Activated T-helper 1 cell treated with anti-CD3 and anti-CD28 coated beads, Interleukin-12 subunit alpha, Interleukin-12 subunit beta, Interleukin-2, Interleukin-4 antibody, amounts not matched to agents 30 ng/mL and 10 ng/mL and 1 ng/mL, durations not matched to agents 14 hours and 24 hours and 36 hours (primary cell): ENCODE measurements at places on chromosomes 12 and 14. TPM values are rescaled to one million over a fixed set of nuclear protein-coding genes. Genes with fewer than 3 reads are reported as not detected.

DNA sequence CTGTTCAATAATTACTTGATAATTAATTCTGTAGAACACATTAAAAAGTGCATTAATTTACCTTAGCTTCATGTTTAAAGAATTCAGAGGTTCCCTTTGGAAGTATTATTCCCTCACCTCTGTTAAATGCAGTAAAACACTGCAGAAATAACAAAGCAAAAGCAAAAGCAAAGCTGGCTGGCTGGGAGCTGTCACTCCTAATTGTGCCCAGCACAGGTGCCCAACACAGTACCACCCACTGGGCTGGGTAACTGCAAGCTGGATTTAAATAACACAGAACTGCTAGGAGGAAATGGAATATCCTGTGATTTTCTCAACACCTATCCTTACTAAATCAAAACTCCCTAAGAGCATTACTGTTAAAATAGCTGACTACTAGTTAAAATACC lies 72.6 kb downstream of the SLC2A13 start:
- no peak for DNase-seq

- no peak for DNase-seq
These were observed 49.5 kb downstream of the SOCS2 start for GRCh38 chr12:93621986-93622385.

DNA sequence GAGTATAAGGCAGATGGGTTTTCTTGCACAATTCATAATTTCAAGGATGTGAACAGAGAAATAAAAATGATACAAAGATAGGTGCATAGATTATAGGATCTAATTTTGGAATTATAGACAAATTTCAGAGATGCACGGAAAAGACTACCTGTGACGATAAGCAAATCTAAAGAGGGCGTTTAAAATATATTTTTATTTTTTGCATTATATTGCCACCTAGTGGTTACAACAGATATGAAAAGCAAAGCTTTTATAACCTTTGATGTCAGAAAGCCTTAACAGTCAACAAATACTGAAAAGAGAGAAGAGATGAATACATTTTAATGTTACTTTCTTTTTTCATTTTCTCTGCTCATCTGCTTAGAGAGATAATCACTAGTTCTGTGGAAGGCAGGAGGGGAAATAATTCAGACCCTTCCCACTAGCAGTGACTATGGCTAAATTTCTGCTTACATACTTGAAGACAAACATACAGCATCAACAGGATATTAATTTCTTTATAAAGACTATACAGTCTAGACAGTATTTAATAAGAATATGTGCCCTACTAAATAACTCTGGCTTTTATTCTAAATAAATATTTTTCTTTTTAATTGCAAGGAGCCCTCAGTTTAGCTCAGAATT lies 46.3 kb downstream of the NTS start:
- DNase-seq = no peak

- DNase-seq = no peak
These were observed 16.0 kb downstream of the GNS start for GRCh38 chr12:64743206-64743605.

- no peak for DNase-seq
These were observed 5.9 kb downstream of the TOMM20L start for GRCh38 chr14:58401587-58401986.

DNA sequence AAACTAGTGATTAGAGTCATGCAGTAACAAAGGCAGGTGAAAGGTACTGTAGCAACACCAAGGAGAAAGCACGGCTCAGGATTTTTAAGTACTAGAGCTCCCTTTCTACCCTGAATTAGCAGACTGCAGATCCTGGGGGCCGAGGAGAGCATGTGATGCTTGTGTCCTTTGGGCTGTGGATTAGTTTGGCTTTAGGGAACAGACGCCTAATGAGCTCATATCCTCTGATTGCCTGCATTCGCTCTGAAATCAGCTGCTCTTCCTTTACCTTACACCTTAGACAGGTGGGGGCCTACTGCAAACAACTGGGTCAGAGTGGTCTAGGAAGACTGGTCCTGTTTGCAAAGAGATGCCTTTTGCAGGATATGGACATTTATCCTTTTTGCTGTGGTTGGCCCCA lies 2.2 kb downstream of the PIP4K2C start:
- no peak for DNase-seq

DNA sequence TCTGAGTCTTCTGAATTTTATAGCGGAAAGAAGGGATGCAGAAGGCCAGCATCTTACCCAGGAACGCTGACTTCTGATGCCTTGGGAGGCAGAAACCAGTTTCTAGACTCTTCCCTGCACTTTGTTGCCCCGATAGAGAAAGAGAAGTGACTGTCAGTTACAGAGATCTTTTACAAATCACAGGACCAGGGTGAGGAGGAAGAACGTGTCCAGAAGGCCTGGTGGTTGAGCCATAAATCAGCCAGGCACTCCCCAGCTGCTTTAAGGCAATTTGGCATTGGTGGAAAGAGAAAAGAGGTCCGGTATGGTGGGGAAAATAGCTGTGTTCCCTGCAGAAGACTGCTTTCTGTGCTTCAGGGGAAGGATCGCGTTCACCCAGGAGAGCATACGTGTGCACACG lies 88.7 kb upstream of the KCNA1 start:
- DNase-seq = no peak

DNA sequence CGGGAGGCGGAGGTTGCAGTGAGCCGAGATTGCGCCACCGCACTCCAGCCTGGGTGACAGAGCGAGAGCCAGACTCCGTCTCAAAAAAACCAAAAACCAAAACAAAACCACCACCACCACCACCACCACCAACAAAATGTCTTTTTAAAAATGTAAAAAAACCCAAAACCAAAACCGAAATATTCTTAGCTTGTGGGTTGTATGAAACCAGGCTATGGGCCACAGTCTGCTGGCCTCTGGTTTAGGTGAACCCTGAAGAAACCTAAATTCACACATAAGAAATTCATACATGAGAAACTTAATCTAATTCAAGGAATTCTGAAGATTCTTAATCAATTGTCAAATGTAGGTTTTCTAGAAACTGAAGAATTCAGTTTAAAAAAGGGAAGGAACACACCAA lies 37.6 kb downstream of the INSM2 start:
- DNase-seq = no peak

DNA sequence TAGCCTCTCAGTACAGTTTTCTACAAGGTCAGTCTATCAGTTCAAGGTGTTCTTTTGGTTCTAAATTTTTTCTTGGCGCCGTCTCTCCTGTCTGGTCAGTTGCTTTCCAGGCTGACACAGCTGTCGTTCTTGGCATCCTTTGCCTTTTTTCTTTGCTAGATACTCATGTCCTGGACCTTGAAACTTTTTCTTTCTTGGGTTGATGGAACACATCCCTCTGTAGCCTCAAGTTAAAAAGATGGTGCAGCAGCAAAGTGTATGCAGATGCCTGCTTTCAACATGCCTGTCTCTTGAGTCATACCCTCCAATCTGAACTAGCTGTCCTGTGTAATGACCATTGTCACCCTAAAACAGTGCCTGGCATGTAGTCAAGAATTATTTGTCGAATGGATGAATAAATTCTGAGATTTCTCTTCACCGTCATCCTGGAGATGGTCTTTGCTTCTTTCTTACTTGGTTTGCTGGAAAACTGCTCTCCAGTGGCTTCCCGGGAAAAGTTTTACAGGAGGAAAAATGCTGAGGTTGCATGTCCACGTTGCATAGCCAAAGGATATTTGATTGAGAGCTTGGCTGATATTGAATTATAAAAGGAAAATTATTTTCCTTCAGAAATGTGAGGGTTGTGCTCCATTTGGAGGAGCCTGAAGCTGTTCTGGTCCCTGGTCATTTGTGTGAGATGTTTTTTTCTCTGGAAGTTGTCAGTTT lies 4.6 kb downstream of the NYNRIN start:
- DNase-seq = no peak

GRCh38 chr14:30267141-30267540 lies 291.8 kb upstream of the G2E3 start:
- DNase-seq = no peak

DNA sequence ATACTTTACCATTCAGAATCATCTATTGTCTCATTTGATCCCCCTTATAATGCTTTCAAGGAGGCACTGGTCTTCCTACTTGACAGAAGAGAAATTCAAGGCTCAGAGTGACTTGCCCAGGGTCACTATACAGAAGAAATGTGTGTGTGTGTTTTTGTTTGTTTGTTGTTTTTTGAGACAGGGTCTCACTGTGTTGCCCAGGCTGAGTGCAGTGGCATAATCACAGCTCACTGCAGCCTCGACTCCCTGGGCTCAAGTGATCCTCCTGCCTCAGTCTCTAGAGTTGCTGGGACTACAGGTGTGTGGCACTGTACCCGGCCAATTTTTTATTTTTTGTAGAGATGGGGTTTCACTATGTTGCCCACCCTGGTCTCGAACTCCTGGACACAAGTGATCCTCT lies 22.9 kb downstream of the IRF2BPL start:
- no peak for DNase-seq

GRCh38 chr12:66449531-66449930 lies 147.2 kb downstream of the HELB start:
- DNase-seq = no peak

GRCh38 chr12:102052192-102053061 lies 9.4 kb downstream of the WASHC3 start:
- DNase-seq = no peak

DNA sequence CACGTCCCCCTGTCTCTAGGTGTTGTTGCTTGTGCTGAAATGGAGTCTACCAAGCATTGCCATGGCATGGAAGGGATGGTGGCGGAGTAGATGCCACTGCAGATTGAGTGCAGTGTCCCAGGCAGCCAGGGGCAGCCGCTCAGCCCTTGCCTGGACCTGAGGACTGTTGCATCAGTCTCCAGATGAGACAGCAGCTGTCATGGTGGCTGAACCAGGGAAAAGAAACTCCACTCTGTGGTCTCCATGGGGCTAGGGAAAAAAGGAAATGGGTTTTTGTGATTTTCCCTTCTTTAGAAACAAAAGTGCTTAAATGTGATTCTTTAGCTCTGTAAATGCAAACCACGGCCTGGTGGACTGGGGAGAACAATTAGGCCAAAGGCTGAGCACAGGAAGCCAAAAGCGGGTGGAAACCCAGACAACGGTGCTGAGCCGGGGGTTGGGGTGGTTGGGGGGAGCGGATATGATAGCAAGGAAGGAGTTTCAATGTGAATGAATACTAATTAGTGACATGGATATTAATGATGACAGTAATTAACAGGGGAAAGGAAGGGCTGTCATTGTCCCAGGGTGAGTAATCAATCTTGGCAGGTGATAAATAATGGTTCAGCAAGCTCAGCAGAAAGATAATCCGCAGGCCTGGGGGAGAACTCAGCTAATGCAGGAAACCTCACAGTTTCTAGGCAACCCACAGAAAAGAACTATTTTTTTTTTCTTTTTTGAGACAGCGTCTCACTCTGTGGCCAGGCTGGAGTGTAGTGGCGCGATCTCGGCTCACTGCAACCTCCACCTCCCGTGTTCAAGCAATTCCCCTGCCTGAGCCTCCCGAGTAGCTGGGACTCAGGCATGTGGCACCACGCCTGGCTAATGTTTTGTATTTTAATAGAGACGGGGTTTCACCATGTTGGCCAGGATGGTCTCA lies 442.6 kb downstream of the DPF3 start:
- DNase-seq = peak; percentile 41

DNA sequence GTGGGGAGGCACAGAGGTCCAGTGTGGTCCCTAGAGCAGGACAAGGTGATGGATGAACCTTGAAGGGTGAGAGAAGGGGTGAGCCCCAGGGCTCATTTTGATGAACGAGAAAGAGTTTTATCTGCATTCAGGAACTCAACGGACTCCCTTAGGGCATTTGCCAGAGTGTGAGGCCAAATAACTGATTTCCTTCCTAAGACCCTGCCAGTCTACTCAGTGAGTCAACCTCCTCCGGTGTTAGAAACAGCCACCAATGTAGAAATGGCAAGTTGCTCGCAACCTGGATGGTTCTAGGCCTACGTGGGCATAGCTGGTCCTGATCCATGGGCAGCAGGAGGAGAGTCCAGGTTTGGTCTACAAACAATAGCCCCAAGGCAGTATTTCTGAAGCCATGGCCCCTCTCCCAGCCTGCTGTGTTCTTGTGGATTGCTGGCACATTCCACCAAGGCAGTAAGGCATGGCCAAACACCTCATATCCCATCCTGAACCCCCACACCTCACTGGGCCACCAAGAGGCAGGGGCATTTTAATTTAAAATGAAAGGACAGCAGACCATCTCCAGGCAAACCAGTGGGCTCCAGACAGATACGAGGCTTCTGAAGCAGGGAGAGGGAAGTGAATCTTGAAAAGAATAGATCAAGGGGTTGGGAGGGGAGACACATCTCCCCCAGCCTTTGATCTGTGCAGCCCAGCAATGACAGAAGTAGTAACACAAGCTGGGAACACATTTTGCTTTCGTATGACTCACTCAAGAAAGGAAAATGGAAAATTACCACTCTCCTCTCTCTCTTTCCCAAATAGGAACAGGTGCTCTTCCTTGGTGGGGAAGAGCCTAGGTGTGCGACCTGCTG lies 25.4 kb upstream of the TESC start:
- no peak for DNase-seq

DNA sequence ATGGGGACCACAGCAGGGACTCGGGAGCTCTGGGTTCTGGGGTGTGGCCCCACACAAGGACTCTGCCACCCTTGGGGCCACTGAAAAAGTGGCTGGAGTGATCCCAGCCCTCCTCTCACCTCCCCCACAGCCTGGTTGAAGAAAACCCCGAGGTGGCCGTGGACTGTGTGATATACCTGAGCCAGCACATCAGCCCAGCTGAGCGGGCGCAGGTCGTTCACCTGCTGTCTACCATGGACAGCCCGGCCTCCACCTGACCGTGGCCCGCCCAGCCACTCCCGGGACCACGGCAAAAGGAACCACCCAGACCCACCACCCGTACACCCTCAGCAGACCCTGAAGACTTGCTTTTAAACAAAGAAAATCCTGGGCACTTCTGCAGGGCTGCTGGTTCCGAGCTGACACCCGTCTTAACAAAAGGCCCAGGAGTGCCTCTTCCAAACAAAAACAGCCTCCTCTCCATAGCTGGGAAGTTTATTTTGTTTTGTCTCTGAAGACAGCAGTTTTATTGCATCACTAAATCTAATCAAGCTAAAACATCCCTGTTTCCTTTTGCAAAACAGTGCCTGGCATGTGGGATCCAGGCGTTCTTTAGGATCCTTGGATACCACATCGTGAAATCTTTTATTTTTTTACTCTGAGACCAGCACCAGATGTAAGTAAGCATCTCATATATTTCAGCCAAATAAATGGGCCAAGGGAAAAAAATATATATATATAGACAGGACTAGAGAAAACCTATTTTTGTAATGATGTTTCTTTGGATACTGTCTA lies 42.8 kb downstream of the FOXN4 start:
- DNase-seq = no peak

- no peak for DNase-seq
These were observed 379.6 kb downstream of the NUAK1 start for GRCh38 chr12:105759149-105759548.

GRCh38 chr14:22218728-22219127 lies 370.3 kb downstream of the DAD1 start:
- DNase-seq = no peak

B4GALNT3 gene
- total RNA-seq = 7.6 and 8.6 TPM in 2 replicates

CFAP54 gene
- 0.17 and 0.34 TPM in 2 replicates for total RNA-seq

PLXNC1 gene
- total RNA-seq = 18.8 and 22.7 TPM in 2 replicates

TMEM121 gene
- 9.9 and 11.7 TPM in 2 replicates for total RNA-seq

ATXN7L3B gene
- 24.8 and 25.4 TPM in 2 replicates for total RNA-seq

RFX4 gene
- not detected in 2 replicates for total RNA-seq

APEX1 gene
- total RNA-seq = 236 and 242 TPM in 2 replicates

SERPINA5 gene
- not detected in 2 replicates for total RNA-seq
